ENCODE measurements at places on chromosomes 2 and 18.

- no peak for DNase-seq
Measured at GRCh38 chr2:198697218-198697617, 760.5 kb downstream of the SATB2 start.

DNA sequence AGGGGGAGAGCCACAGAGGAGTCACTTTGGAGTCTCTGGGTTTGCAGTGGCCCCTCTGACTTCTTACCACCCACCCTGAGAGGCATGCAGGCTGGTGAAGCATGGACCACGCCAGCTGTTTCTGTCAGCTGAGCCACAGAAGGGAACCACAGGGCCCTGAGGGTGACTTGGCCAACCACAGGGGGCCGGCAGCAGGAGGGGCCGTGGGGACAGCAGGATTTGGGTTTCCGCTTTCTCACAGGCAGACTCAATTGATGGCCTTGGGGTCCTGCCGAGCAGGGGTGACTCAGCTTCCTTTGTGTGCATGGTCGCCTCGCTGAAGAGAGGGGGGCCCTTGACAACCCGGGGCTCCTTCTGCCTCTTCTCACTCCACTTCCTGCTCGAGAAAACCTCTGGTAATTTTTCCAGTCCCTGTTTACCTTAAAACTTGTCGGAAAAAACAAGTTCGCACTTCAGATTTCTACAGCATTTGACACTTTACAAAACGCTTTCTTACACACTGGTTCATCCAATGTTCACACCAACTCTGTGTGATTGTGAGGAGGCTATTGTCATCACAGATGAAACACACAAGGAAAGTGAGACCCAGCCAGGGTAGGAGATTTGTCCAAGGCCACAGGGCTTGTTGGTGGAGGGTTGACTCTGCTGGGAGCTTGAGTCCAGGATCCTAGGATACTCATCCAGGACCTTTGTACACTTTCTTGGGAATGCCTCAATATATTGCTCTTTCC, 311.2 kb downstream of the LPIN1 start:
- DNase-seq, result no peak

DNA sequence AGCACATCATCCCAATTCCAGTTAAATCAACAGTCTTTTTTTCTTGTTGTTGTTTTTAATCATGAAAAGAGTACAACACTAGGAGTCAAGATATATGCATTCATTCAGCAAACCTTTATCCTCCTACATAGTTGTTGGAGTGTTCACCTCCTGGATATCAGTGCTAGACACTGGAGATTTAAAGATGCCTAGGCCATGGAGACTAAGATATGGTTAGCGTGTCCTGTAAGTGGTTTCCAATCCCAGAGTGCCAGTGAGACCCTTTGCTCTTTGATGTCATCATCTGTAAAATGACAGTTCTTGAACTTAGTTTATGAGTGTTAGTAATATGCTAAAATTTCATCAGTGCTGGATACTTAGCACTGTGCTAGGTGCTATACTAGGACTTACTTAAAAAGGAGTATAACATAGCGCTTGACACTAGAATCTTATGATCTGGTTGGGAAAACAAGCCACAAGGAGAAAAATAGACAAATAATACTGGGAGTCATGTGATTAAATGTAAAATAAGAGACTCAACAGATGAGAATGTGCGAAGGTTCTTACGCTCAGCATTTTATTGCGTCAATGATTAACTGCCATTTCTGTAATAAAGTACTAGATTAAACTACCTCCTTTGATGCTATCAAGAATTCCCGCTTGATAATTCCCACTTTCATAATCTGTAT, 31.5 kb downstream of the BABAM2 start:
- DNase-seq, result no peak

DNA sequence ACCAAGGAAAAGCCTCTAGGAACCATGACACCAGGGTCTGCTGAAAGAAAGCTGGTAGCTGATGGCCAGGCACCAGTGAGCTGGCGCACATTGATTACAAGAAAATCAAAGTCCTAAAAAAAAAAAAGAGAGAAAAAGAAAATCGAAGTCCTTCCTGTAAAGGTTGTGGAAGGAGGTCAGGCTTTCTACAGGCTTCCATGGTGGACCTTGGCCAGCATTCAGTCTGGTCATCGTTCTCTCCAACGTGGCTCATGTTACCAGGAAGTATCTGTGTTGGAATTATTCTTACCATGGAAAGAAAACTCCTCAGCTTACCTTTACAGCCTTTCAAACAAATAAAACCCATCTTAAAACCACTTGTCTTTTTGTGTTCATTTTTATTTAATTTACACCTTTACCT, 65.6 kb downstream of the CYB5A start:
- DNase-seq, result no peak

DNA sequence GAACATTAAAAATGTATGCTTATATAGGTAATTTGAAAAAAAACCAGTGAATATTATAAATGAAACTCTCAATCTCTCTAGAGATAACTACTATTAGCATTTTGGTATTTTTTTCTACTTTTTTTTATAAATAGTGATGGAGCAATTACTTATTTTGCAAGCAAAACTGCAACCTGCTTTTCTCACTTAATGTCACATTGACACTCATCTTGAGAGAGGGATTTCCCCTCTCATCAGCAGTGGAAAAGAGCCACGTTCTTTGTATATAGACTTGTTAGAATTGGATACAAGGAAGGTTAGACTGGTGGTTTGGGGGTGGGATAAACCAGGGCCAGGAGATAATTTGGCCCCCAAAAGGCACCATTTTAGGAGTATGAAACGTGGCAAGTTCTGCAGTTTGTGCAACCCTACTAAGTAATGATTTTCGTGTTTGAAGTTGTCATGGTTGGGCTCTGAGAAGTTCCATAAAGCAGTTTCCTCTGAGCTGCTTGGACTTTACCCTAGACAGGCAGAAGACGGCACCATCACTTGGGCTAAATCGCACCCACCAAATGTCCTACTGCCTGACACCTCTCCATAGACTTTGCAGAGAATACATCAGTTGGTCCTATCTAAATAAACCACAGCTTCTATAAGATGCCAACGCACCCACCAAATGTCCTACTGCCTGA, 194.0 kb downstream of the ACTR3 start:
- no peak for DNase-seq

DNA sequence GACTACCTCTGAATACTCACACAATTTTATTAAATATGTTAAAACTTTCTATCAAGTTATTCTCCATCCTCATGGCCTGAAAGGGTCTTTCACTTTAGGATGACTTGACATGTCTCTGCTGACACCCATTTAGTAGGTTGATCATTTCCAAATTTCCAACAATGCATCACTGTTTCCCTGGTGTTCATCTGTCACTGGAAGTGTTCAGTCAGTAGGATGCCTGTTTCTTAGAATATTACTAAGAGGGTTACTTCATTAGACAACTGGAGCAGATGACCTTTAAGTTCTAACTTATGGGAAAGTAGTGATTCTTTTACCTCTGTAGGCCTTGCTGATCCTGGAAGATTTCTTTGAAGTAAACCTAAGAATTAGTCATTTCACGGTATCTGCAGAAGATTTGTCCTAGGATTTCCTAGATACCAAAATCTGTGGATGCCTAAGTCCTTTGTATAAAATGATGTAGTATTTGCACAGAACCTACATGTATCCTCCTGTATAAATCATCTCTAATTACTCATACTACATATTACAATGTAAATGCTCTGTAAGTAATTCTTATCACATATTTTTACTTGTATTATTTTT, 77.7 kb downstream of the MAP3K20 start:
- DNase-seq, result no peak

- no peak for DNase-seq
Measured at GRCh38 chr2:225797394-225797793, 397.9 kb downstream of the NYAP2 start.

DNA sequence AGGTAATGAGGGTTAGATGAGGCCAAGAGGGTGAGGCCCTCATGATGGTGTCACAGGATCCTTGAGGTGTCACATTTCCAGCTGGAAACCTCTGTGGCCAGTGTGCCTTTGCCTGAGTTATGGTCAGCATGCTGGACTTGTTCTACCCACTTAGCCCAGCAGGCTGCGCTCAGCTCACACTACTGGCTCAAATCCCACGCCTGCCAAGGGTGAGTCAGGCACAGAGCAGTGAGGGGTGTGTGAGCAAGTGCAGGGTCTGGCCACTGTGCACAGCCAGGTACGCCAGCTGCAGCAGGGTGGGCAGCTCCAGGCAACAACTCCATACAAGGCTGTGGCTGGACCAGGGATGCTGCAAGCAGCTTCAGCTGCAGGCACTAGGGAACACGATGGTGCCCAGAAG, 616.6 kb upstream of the FSHR start:
- DNase-seq, result peak; percentile 1

DNA sequence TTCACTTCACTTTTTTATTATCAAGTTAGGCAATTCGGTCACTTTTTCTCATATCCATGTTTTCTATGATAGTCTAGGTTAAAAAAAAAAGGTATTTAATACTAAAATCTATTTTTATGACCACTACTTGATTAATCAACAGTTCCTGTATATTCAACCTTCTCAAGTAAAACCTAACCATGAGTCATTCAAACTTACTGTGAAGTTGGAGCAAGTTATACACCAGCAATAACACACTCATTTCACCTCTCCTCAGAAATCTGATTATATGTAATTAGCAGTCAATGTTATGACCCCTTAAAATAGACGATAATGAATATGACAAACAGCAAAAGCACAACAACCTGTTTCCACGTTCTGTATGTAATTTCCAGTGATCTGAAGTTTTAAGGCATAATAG, 35.0 kb upstream of the ADAM17 start:
- DNase-seq, result no peak

- no peak for DNase-seq
Measured at GRCh38 chr18:13538630-13539029, 187.7 kb downstream of the FAM210A start.

DNA sequence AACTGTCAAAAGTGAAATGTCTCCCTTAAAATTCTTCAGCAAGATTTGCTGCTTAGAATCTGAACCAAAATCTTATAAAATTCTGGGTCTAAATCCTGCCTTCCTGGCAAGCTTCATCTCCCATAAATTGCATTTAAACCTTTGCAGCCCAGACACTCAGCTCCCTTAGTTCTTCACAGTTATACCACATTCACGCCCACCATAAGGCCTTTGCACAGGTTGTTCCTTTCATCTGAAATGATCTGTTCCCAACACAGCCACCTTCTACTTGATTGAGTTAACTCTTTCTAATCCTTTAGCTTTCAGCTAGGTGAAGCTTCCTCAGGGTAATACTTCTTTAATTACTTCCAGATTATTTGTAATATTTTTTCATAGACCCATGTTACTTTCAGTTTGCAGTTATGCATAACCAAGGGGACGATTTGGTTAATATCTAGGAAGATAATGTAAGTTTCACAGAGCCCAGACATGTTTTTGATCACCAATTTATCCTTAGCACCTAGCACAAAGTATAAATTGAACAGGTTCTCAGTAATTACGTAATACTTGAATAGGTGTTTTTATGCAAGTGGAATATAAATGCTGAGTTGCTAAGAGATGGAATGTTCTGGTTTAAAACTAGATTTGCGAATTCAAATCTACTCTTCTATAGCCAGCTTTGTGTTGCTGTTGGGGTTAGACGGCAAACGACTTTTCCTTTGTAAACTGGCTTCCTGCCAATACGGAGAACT, 779.7 kb upstream of the PKDCC start:
- DNase-seq, result no peak

DNA sequence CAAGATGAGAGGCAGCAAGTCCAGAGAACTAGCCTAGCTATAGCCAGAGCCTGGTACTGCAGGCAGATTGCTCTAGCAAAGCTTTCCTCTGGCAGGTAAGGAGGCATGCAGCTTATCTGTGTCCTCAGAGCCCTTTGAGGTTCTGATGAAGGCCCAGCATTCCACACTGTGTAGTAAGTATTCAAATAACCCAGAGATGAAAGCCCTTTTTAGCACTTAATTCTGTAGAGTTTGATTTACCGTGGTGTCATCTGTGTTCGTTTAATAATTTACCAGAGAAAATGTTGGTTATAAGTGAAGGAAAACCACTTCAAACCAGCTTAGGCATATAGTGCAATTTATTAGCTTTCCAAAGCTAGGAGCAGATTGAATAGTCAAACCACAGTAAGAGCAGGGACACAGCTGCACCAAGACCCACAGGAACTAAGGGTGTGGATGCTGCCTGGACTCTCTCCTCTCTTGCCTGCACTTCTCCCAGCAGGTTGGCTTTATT, 226.6 kb downstream of the BABAM2 start:
- no peak for DNase-seq

- DNase-seq, result peak; percentile 48
Measured at GRCh38 chr2:53896864-53897263, 37.1 kb upstream of the GPR75 start.

- no peak for DNase-seq
Measured at GRCh38 chr2:118054213-118055008, 33.9 kb upstream of the INSIG2 start.

DNA sequence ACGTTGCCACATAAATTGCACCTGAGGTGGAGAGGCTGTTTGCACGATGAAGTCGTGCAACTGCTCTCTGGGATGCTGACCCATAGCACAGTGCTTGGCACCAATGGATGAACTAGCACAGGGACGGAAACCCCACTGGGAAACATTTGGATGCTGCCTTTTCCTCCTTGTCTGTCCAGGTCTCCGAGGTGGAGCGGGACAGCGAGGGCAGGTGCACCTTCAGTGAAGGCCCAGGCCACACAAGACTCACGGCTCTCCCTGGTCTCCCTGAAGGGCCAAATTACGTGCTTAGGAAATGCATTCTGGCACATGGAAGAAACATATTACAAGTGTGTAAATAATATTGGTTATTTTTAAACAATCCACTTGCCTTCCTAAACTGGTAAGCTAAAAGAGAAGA, 70.3 kb downstream of the TPO start:
- no peak for DNase-seq

GRCh38 chr2:10094271-10094814, 14.1 kb upstream of the CYS1 start:
- DNase-seq, result no peak

- no peak for DNase-seq
Measured at GRCh38 chr2:197633109-197633657, 42.2 kb downstream of the RFTN2 start.

- DNase-seq, result no peak
Measured at GRCh38 chr2:151733771-151734672, at the start of gene NEB. Gene NEB, minus strand, starts transcription at chr2:151734476. Its CDS starts 1,320 bp downstream, at chr2:151733156.

DNA sequence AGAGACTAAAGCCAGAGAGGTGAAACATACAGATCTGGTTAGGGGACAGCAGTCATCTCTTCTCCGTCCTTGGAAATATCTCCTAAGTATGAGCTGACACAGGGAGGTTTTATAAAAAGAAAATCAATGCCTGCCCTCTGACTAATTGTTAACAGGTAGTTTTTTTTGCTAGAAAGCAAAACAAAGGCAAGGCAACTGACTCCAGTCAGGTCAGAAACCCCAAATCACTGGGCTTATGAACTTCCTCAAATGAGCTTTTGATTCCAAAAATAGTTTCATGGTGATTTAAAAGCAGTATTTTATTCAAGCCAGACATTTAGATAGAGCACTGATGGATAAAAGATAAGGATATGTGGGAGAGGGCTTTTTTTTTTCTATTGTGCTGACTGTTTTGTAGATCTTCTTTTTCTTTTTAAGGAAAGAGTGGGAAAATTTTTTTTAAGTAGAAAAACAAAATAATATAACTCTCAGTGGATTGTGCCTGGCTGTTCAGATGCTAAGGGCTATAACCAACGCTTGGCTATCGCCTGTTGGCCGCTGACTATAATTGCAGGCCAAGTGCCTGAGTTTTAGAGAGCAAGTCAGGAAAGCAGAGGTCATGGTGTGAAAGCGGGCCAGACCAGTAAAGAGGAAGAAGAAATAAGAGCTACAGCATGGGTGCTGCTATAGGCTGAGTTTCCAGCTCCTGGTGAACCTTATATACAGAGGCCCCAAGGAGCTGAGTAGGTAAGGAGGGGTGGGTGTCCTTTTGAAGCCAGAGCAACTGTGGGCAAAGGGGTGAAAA, 44.9 kb downstream of the MRPL35 start:
- no peak for DNase-seq

- no peak for DNase-seq
Measured at GRCh38 chr18:40108596-40108995, 1846.4 kb upstream of the PIK3C3 start.

- DNase-seq, result peak; percentile 9
Measured at GRCh38 chr2:8315531-8316165, 366.2 kb upstream of the ID2 start.
